ENCODE measurements at places on chromosomes 11 and 22.
A peak's percentile ranks its signal among the peaks of the same experiment; 100 is the strongest.

GRCh38 chr11:50077526-50077925 is 44.9 kb downstream of the OR4C45 start:
- DNase-seq, result no peak

- DNase-seq, result peak; percentile 88
These were observed 929 bp upstream of the RHOG start for GRCh38 chr11:3841426-3842350.

GRCh38 chr11:47192111-47192510 is 5.9 kb upstream of the PACSIN3 start:
- no peak for DNase-seq

GRCh38 chr11:76786441-76787014 is 3.4 kb downstream of the TSKU start:
- no peak for DNase-seq

DNA sequence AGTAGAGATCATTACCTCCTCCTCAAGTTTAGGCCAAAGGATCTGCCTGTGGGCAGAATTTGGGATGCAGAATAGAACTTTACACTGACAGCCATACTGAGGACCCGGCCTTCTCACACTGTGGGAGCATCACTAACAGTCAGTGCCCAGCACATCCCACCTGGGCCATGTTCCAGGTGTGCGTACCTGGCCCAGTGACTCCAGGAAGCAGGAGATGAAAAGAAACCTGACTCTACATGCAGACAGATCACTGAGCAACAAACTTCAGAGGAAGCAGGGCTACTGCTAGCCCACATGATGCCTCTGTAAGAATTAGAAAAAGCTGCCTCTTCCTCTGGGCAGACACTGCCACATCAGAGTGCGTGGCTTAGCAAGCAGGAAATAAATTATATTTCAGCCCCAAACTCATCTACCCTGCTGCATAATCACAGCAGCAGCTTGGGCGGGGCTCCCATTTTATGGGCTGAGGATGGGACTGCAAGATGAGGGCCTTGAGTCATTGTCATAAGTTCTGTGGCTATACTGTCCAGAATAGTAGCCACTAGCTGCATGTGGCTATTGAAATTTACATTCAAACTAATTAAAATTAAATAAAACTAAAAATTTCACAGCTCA is 6.0 kb upstream of the LMO2 start:
- no peak for DNase-seq

DNA sequence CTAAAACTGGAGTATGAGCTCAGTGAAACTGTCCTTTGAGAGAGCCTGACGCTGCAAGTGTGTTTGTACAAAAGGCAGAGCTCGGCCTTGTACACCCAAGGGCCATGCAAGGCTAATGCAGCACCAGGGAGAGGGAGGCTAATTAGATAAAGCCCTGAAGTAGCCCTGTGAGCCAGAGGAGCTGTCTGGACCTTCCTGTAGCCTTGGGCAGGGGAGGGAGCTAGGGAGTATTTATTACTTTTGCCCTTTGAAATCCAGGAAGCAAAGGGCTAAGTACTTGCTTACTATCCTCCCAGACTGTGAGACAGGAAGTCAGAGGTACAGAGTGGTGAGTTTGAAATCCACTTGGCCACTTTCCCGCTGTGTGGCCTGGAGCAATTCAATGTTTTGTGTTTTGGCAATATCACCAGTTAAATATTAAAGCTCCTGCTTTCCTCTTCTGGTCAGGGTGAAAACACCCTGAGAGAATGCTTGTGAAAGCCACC is 10.2 kb upstream of the LDHA start:
- no peak for DNase-seq

- DNase-seq, result no peak
These were observed 420.0 kb downstream of the DYNC2H1 start for GRCh38 chr11:103529181-103529684.

DNA sequence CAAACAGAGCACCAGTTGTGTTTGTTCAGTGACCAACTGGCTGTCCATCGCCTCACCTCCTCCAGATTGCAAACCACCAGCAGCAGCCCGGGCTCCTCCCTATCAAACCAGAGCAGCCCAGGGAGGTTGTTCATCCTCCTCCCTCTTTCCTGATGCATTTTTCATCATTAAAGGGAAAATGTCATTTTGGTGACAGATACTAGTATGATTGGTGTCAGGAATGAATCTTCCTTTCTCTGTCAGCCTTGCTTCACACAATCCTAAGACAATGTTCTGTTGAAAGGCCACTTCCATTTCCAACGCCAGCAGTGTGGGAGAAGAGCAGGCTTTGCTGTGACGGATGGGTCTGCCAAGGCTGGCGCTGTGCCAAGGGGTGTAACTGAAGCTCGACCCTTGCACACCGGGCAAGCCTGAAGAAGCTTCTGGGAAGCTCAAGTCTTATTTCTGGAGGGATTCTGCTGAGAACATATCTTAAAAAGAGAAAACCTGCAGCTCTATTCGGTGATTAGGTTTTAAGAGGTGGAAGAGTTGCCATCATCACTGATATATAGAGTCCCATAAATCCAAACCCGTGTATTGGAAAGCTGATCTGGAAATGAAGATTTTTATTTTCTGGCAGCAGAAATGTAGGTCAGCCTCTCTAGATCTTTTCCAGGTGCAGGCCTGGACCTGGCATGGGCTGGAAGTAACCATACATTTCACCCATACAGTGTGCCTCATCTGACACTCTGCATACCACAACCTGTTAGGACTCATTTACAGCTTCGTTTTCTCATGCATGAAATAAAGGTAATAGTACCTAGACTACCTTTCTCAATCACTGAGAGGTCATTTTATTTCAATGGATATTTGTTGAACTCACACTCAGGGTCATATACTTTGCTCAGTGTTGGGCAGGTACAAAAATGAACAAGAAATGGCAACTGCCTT is 524.5 kb downstream of the NTM start:
- no peak for DNase-seq

DNA sequence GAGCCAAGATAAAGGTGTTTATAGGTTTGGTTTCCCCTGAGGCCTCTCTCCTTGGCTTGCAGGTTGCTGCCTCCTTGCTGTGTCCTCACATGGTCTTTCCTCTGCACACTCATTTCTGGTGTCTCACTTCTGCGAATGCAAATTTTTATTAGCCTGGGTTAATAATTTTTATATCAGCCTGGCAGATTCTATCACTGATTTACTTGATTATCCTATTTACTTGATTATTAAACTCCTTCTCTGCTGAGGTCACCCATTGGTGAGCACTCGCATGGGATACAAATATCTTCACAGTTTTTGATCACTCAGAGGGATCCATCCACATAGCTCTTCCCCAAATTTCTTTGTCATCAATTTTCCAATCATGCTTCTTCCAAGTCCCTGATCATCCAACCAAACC is 90.9 kb upstream of the IGLL5 start:
- no peak for DNase-seq

DNA sequence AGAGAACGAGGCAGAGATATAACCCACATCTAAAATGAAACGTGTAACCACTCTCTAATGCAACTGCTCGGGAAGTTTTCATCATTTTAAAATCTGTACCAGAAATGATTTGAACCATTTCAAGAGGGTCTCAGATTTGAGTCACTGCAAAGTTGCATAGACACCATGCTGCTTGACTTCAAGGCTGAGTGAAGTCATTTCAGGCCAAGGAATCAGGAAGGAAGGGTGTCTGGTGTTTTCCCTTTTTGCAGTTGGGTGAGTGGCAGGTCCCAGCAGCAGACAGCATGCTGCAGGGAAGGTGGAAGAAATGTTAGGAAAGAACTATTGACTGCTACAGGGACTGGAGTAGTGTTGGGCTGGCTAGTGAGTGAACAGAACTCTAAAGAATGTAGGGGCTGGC is 16.5 kb downstream of the TANGO2 start:
- DNase-seq, result no peak

DNA sequence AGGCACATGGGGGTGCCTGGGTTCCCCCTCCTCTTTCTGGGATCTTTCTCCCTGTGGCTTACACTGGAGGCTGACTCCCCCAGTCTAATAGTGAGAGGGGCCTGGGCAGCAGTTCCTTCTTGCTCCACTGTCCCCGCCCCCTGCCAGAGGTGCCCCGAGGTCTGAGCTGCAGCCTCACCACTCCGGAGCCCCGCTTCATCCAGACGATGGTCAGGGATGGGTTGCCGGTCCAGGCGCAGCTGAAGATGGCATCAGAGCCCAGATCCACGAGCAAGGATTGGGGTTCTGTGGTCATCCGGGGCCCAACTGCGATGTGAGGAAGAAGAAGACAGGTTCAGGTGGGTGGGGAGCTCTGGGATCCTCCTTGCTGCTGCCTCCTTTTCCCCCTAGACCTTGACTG is 91.1 kb downstream of the ST3GAL4 start:
- DNase-seq, result no peak

- no peak for DNase-seq
These were observed 62.2 kb downstream of the DKK3 start for GRCh38 chr11:11946180-11946579.

DNA sequence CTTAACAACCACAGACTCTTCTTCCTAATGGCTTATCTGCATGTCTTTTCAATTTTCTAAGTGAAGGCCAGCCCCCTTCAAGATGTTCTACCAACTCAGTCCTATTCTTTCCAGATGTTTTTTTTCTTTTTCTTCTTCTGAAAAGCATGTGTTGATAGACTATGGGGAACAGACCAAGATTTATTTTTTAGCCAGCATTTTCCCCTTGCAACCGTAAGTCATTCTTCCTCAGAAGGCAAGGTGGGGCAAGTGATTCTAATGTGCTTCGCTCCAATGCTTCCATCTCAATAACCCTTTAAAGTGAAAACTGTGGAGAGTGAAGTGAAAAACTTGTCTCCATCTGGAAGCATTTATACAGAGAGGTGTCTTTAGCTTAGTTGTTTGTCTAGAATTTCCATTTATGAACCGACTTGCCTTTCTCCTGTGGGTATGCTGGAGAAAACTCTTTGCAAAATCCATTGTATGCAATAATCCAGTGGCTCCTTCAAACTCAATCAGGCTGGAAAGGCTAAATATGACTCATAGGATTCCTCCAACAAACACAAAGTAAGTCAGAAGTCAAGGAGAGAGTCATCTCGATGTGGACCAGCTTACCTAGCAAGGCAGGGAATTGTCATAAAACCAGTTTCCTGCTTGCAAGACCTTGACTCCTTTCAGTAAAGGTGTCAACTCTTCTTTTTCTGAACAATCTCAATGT is 83.7 kb downstream of the MAML2 start:
- DNase-seq, result no peak

GRCh38 chr22:26615149-26615548 is 2.7 kb downstream of the CRYBB1 start:
- no peak for DNase-seq

DNA sequence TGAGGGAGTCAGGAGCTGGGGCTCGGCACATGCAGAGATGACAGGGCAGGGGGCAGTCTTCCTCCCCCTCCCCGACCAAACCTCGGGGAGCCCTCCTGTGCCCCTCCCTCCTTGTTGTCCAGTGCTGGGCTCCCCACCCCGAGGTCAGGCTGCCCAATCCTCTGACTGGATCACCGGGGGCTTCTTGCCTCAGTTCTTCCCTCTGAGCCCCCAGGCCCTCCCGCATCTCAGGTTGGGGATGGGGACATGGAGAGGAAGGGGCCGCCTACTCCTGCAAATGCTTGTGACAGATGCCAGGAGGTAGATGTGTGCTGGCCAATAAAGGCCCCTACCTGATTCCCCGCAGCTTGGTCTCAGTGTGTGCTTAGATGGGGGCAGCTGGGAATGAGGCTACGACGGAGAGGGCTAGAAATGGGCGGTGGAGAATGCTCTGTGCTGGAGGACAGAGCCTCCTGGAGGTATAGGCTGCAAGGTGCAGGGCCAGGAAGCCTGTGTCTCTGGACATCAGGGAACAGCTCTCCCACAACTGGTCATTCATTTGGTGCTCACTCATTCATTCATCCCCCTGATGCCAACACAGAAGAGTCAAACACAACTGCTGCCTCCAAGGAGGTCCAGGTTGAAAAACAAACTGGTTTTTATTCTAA is 8.4 kb downstream of the RHBDD3 start:
- peak; percentile 40 for DNase-seq

GRCh38 chr11:17905477-17905876 is 107.4 kb downstream of the SERGEF start:
- DNase-seq, result no peak
